ENCODE measurements at places on chromosomes 7 and 10.
A peak's percentile ranks its signal among the peaks of the same experiment; 100 is the strongest.

DNA sequence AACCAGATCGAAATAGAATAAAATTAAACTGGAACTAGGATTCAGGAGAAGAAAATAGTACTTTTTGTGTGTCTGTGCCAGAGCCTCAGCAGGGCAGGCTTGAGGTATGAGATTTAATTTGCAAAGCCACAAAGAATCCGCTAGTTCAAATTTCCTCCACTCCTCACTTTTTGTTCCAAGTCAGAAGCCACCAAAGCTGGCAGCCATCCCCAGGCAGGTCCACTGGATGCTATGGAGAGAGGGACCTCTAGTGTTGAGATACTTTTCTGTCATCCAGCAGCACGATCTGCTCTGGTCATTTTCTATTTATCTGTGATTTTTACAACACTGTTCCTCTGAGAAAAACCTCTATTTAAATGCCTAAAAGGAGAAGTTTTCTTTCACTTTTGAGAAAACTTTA is 147.9 kb upstream of the FRMD4A start:
- peak; percentile 44 for DNase-seq

DNA sequence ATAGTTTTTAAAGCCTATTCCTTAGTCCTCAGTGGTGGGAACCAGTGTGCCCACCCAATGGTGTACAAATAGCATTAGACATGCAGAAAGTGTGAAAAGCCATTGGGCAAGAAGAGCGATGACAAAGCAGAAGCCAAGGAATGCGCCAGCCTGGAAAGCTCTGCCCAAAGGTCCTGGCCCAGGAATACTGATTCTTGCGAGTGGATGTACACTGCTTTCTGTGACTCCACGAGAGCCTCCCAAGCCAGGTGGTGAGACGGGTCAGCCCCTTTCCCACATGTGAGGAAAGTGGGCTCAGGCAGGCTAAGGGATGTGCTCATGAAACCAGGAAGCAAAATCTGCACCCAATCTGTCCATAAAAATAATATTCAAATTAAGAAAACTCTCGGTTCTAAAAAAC is 106.6 kb downstream of the ADCY1 start:
- DNase-seq: no peak

- no peak for DNase-seq
These were observed 87.1 kb downstream of the CYP26A1 start for GRCh38 chr10:93160829-93161228.

- no peak for DNase-seq
These were observed 41.5 kb downstream of the PTN start for GRCh38 chr7:137302081-137302480.

DNA sequence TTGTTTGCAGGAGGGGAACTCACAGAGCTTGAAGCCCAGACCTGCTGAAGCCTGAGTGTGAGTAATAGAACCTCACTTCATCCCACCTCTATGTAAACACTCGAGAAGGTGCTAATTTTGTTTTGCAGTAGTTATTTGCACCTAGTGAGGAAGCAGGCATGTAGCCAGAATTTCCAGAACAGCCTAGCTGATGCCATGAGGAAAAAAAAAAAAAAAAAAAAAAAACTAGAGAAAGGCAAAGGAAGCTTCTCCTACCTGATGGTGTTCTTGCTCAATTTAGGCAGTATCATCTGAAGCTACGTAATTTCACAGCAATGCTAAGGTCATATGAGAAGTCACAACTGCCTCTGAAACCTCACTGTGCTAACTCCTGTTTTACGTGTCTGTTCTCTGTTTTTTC is 13.6 kb upstream of the GPR37 start:
- peak; percentile 92 for DNase-seq

DNA sequence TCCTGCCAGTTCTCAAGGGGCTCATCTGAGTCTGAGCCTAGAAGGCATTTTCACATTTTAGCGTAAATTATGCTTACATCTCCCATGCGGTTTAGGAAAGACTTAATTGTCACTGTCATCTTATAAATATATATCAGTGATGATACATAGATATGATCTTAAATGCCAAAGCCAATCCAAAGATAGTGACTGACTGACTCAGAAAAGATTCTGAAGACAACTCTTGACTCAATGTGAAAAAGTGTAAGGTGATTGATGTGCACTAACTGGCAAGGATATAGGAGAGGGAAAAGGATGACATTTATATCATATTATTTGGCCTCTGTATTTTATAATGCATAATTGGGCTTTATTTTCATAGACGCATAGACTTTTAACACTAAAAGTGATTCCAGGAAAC is 84.9 kb upstream of the LRRN3 start:
- no peak for DNase-seq

DNA sequence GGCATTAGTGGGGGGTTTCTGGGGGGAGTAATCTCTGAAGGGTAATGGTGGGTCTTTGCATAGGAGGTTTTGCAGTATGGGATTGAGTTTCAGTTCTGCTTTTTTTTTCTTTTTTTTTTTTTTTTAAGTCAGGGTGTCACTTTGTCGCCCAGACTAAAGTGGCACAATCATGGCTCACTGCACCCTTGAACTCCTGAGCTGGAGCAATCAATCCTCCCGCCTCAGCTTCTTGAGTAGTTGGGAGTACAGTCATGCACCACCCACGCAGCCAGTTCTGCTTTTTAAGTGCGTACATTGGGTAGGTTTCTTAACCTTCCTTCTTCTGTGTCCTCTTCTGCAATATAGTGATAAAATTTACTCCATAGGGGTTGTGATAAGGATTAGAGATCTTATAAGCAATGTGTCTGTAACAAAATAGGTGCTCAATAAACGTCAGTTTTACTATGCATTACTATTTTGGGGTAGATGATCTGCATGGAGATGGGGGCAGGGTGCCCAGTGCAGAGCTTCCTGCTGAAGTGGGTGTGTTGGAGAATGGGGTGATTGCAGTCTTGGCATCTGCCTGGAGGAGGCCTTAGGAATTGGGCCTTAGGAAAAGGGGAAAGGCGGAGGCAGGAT is 9.6 kb downstream of the KAZALD1 start:
- DNase-seq: no peak

GRCh38 chr7:91618776-91619765 is 261.4 kb downstream of the MTERF1 start:
- no peak for DNase-seq

- DNase-seq: no peak
These were observed 30.4 kb upstream of the PPIF start for GRCh38 chr10:79316671-79317431.

All from NCI-H1105 treated with DMSO at 0.1 percent for 48 hours (cell line).